ENCODE measurements at places on chromosomes 2 and 18.
A peak's percentile ranks its signal among the peaks of the same experiment; 100 is the strongest.

- no peak for DNase-seq
Observed at GRCh38 chr2:54611830-54612545, 111.5 kb upstream of the EML6 start.

- DNase-seq, result no peak
Observed at GRCh38 chr2:31191931-31192330, 25.4 kb downstream of the CAPN14 start.

DNA sequence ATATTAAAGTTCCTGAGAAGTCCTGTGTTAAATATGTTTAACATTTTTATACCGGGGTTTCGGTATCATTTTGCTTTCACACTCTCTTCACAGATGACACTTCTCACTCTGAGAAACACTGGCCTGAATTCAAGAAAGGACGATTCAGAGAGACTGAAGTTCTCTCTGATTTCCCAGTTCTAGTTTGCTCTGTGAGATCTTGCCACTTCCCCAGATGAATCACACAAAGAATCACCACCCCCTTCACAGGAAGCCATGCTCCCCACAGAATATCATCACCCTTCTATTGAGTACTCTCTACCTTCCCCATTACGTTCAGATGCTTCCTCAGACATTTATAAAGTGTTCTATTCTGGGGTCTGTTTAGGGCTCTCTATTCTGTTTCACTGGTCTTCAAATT lies 16.1 kb upstream of the CD207 start:
- no peak for DNase-seq

- DNase-seq, result no peak
Observed at GRCh38 chr2:85936421-85937068, 47.8 kb upstream of the ST3GAL5 start.

- no peak for DNase-seq
Observed at GRCh38 chr2:107635883-107636282, 190.8 kb upstream of the RGPD4 start.

DNA sequence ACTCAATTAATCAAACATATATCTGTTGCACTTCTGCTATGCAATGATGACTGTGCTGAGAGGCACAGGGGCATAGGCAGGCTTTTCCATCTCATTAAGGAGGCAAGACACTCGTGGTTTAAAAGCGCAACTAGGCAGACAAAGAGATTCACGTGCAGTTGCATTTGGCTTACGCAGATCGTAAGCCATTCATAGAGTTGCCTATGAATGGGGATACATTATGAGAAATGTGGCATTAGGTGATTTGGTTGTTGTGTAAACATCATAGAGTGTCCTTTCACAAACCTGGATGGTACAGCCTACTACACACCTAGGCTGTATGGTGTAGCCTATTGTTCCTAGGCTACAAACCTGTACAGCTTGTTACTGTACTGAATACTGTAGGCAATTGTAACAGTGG lies 284.7 kb downstream of the DCC start:
- no peak for DNase-seq

- DNase-seq, result no peak
Observed at GRCh38 chr2:25817630-25818029, 60.7 kb downstream of the ASXL2 start.

DNA sequence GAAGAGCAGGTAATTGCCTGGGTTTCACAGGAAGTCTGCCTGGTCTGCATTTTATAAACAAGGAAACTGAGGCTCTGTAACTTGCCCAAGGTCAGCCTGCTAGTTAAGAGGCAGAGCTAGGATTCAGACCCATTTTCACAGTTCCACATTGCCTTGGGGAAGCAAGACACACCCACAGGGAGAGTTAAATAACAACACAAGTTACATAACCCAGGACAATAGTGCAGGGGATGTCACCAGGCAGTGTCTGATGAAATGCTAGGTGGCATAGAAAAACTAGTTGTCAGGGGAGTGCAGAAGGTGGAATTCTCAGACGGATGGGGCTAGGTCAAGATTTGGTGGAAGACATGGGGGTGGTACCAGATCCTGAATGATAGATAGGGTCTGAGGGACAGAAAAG lies 69.7 kb downstream of the PRKCE start:
- DNase-seq, result no peak

DNA sequence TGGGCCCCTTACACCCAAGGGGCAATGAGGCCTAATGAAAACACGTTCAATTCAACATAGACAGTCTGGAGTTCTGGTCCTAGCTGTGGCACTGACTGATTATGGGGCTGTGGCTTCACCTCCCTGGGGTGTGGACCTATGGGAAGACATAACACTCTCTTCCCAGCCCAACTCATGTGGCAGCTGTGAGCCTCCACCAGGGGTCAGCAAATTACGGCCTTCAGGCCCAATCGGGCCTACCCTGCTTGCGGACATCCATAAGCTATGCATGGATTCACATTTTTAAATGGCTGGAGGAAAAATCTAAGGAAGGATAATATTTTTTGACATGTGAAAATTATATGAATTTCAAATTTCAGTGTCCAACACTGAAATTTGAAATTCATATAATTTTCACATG lies 101.3 kb downstream of the LOXHD1 start:
- DNase-seq, result no peak

DNA sequence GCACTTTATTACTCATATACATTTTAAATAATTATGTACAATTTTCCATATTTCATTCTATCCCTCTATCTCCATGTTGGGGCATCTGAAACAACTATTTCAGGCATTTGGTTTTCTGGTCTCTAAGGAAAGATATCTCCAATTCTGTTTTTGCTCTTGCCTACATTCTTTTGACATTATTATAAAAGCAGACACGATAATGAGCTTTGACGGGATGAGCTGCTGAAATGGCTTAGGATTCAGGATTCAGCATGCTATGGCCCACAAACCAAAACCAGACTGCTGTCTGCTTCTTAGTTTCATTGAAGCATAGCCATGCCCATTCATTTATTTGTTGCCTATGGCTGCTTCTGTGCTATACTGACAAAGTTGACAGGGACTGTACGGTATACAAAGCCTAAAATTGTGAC lies 42.7 kb upstream of the GLS start:
- peak; percentile 55 for DNase-seq

DNA sequence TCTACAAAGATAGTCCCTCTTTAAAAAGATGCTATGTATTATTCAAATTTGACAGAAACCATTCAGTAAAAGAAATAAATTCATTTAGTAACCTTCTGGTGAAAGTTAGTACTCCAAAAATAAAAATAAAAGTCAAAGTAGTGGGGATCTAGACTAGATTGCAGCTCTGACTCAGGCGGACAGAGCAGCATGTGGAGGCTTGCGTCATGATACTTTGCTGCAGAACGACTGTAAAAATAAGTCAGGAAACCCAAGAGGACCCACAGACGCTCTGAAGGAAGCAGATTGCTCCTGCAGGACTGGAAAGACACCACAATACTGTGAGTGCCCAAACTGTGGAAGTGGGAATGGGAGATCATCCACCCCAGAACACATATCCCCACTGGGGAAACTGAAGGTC lies 301.9 kb downstream of the RIT2 start:
- DNase-seq, result no peak

DNA sequence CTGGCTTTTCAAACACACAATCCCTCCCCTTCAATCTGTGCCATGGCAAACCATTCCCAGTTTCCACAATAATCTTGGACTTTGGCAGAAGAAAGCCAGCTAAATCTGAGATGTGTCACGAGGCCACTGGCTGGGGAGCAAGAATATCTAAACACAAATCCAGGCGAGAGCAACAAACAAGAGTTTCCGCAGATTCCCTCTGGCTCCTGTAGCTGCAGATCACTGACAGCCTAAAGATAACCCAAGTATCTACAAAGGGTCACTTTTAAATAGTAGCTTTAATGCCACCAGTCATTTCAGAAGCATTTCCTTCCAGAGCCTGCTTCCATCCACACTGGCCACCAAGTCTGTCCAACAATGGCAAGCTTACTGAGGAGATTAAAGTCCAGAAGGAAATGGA lies 86.9 kb downstream of the ACVR1 start:
- DNase-seq, result no peak

DNA sequence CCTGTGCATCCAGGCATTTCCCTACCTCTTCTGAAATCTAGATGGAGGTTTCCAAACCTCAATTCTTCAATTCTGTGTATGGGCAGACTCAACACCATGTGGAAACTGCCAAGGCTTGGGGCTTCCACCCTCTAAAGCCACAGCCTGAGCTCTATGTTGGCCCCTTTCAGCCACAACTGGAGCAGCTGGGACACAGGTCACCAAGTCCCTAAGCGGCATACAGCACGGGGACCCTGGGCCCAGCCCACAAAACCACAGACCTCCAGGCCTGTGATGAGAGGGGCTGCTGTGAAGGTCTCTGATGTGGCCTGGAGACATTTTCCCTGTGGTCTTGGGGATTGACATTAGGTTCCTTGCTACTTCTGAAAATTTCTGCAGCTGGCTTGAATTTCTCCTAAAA lies 255.4 kb downstream of the TDRD15 start:
- DNase-seq, result no peak

GRCh38 chr2:181420259-181421130 lies 36.7 kb upstream of the ITGA4 start:
- DNase-seq, result no peak

GRCh38 chr2:176192351-176192750 lies 3.9 kb downstream of the HOXD1 start:
- DNase-seq, result no peak

- peak; percentile 84 for DNase-seq
Observed at GRCh38 chr2:18991177-18992168, 366.9 kb downstream of the OSR1 start.

- no peak for DNase-seq
Observed at GRCh38 chr2:167961536-167962048, 285.8 kb downstream of the STK39 start.

GRCh38 chr2:237603718-237604362 lies 13.3 kb upstream of the RAB17 start:
- peak; percentile 62 for DNase-seq

GRCh38 chr2:94986392-94986963 lies 39.0 kb upstream of the MAL start:
- DNase-seq, result peak; percentile 84

GRCh38 chr2:205994344-205994743 lies 91.6 kb downstream of the INO80D start:
- no peak for DNase-seq

DNA sequence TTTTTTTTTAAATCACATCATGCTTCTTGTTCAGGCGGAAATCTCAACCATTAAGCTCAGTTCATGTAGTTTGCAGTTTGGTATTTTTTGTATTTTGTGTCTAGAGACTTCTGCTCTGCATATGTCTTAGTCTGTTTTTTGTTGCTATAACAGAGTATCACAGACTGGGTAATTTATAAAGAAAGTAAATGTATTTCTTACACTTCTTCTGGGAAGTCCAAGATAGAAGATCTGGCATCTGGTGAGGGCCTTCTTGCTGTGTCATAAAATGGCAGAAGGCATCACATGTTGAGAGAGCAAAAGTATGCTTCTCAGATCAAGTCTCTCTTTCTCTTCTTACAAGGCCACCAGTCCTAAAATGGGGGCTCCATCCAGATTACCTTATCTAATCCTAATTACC lies 208.2 kb downstream of the CTNNA2 start:
- no peak for DNase-seq

DNA sequence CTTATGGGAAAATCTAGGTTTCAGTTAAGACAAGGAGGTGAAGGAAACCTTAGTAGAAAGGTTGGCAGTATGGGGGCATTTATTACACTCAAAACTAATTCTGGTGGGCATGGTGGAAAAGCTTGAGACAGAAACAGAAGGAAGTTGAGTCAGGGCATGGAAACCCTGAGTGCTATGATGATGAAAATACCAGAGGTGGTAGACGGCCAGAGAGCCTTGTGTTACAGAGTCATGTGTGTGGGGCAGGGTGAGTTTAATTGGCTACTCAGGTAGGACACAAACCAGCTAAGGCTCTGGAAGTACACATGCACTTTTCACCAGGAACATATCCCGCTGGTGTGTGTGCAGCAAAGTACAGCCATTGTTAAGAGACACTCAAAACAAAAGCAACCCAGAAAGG lies 20.7 kb upstream of the FAM136A start:
- DNase-seq, result no peak

DNA sequence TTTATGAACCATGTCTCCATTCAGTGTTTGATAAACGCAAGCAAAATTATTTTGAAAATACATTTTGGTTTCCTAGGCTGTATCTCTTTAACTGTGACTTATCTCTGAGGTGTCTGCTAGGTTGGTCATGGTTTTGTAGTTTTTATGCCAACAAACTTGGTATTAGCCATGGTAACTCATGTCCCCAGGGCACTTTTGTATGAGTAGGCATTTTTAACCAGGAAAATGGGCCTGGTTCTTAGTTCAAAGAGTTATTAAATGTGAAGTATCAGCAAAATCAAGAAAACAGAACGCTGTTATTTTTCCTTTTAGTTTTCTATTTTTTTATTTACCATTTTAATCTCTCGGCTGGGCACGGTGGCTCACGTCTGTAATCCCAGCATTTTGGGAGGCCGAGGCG lies 179.3 kb upstream of the LHCGR start:
- DNase-seq, result no peak

- peak; percentile 82 for DNase-seq
Observed at GRCh38 chr2:165698444-165698884, 95.6 kb downstream of the GALNT3 start.

DNA sequence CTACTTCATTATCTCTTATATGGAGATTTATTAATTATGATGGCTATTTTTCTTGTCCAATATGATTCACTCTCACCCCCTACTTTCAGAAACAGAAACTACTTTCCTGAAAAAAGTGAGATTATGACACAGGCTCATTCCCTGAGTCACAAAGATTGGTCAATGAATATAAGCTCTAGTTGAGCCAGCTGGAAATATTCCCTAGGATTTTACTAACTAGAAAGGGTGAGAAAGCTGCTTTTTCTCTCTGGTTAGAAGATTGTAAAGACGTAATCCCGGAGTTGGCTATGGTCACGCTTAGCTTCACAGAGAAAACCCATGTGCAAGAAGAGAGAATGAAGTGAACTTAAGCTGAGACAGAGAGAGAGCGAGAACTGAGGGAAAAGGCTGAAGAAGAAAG lies 223.7 kb upstream of the SMAD7 start:
- DNase-seq, result peak; percentile 68

DNA sequence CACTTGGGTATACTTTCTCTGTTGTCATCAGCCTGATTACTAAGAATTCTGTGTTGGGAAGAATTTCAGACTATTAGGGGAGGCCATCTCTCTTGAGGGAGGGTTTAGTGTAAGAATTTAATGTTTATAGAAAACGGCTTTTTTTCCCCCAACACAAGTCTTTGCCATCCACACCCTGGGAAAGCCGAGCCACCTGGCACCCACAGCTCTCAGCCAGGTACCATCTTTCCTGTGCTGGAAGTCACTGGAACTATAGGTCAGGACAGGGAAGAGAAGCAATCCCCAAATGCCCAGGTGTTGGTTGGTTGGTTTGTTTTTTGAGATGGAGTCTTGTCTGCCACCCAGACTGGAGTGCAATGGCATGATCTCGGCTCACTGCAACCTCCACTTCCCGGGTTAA lies 155.1 kb downstream of the SMAD7 start:
- DNase-seq, result no peak

DNA sequence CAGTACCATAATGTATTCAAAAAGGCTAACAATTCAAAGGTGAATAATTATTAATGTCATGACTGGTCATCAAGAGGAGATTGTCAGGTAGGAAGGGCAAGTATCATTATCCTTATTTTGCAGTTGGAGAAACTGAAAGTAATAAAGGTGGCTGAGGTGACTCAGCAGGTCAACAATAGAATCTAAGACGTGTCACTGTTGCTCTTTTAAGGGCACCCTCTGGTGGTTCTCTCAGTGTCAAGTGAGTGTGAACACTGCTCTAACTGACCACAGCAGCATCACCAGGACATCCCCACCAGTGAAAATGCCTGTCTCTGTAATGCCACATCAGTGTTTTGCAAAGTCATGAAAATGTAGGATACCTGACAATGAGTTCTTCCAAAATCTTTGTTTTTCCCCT lies 69.7 kb downstream of the DCC start:
- no peak for DNase-seq

Measured in adipocyte (in vitro differentiated cells).